ENCODE measurements at places on chromosomes 16 and 17.

DNA sequence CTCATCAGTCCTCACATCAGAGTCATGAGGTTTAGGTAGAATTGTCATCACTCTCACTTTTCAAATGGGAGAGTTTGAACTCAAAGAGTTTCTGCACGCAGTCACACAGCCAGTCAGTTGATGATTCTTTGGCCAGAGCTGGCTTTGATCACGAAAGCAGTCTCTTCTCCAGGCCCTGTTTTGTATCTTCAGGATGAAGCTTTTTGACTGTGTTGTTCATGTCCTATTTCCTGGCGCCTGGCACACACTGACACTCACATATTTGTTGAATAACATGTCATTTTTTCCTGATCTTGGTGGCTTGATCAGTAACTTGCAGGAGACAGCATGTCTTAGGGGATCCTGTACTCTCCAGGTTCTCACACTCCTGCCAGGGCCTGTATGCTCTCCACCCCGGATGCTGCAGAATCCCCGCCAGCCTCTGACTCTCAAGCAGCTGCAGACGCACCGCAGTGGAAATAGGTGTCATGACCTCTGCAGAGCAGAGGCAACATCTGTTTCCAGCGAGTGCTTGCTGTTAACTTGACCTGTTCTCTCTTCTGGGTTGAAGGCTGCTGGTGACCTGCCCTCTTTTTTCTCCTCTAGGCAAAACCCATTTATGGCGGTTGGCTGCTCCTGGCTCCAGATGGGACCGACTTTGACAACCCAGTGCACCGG lies 33.0 kb downstream of the MPRIP start:
- DNase-seq = no peak

DNA sequence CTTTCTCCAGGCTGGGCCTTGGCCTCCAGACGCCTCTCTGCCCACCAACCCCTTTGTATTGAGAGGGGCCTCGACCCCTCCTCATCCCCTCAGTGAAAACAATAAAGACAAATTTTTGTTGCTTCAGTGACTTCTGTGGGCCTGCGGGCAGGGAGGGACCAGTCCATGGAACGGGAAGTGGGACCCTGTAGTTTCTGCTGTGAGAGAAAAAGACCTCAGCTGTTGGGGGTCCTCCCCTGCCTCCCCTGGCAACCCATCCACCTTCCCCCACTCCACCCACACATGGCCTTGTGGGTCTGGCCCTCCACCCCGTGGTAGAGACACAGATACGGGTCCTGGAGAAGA lies 3.5 kb downstream of the PPY start:
- DNase-seq = no peak

DNA sequence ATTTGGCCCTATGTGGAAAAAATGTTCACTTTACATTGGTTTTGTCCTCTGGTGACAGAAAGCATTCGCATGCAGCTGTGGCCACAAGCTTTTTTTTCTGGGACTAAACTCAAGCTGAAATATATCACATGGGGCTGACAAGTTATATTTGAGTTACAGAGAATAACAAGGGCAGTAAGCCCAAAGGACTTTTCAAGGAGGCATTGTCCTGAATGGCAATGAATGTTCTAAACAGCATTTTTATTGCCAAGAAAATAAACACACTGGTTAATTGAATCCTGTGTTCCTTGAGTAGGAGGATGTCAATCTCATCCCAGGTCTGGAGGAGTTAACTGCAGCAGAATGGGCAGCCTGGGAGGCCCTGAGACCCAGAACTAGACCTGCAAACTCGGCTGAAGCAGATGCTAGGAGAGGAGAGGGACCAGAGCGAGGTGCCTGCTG lies 114.5 kb downstream of the COPRS start:
- DNase-seq = no peak

DNA sequence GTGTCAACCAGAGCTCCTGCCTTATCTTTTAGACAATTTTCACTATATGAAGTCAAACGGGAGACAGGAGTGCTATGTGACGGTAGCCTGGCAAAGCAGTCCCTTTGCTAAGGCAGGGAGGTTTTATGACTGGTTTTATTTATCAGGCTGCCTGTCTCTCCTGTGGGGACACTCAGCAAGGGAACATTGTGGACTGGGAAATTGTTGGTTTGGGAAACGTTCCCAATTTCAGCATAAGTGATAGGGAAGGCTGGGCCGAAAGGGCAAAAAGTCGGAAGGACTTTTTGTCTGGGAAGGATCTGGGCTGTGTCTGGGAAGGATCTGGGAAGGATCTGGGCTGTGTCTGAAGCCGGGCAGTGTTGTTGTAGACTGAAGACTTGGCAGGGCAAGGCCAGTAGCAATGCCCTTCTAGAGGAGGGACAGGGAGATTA lies 211.2 kb downstream of the PARN start:
- no peak for DNase-seq

All from effector CD4-positive, alpha-beta T cell (primary cell).